ENCODE measurements at places on chromosomes 2 and 18. TPM values are rescaled to one million over a fixed set of nuclear protein-coding genes. Genes with fewer than 3 reads are reported as not detected.
A peak's percentile ranks its signal among the peaks of the same experiment; 100 is the strongest.

- no peak for DNase-seq
Observed at GRCh38 chr18:67432806-67433205, 83.7 kb downstream of the DSEL start.

GRCh38 chr2:175401956-175402469 lies 220.5 kb upstream of the ATP5MC3 start:
- no peak for DNase-seq

DNA sequence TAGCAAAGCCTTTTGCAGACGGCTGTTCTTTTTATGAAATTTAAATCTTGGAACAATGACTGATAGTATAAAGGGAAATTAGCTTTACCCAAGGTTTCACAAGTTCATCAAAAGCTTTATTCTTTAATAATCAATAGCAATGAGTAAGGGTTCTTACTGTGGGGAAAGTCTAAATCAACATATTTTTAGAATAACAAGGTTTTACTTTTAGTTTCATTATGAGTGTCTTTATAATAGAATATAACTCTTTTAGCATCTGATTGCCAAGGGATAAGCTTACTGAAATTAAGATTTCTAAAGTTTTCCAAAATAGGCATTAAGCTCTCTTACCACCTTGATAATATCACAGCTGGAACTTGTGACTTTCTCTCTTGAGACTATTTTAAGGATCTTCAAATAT lies 1489.7 kb downstream of the LRP1B start:
- no peak for DNase-seq

- peak; percentile 64 for DNase-seq
Observed at GRCh38 chr2:219509780-219510511, 4.3 kb upstream of the ASIC4 start.

DNA sequence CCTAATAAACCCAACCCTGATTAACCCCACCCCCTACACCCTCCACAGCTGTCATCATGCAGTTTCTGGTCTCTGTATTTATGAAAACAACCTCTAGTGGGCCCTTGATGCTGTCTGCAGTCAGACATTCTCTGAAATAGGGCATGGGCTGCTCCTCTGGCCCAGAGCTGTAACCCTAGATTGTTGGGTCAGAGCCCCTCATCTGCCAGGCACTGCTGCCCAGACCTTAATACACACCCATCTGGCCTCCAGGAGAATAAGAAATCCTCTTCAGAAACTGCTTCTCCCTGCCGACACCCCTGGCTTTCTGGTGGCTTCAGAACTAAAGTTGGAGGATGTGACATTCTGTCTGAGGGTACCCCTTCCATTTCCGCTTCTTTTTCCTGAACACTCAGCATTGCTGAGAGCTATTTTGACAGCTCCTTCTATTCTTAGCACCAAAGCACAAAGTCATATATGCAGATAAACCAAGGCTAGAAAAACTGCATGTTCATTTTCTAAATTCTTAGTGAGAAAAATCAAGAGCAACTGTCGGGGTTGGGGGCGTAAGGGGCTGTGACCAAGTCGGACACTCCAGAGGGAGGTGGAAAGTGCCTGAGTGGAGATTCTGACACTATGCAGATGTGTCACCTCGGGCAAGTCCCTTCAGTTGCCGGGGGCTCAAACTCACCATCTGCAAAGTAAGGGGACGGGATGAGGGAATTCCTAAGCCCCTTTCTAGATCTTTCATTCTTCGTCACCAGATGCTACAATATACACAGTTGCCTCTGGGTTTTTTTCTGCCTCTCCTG lies 28.7 kb downstream of the SRSF7 start:
- no peak for DNase-seq

- DNase-seq = no peak
Observed at GRCh38 chr2:239854596-239854995, 170.5 kb downstream of the NDUFA10 start.

DNA sequence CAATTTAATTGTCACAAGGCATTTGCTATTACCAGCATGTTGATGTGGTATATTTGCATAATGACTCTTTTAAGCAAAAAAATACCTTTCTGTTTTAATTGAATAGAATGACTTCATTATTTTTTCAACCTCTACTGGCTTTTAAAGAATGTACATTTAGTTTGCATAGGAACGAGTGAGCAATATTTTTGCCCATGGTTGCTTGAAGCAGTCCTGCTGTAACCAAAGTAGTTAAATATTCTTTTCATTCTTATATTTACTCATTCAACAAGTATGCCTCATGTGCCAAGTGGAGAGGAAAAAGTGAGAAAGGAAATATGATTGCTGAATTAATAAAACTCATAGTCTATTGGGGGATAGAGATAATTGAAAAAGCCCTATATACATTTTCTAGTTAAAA lies 184.7 kb downstream of the DSEL start:
- no peak for DNase-seq

DNA sequence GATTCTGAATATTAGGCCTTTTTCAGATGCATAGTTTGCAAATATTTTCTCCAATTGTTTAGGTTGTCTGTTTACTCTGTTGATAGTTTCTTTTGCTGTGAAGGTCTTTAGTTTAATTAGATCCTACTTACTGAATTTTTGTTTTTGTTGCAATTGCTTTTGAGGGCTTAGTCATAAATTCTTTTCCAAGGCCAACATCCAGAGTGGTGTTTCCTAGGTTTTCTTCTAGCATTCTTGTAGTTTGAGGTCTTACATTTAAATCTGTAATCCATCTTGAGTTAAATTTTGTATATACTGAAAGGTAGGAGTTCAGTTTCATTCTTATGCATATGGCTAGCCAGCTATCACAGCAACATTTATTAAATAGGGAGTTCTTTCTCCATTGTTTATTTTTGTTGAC lies 404.8 kb downstream of the LNPK start:
- DNase-seq = no peak

DNA sequence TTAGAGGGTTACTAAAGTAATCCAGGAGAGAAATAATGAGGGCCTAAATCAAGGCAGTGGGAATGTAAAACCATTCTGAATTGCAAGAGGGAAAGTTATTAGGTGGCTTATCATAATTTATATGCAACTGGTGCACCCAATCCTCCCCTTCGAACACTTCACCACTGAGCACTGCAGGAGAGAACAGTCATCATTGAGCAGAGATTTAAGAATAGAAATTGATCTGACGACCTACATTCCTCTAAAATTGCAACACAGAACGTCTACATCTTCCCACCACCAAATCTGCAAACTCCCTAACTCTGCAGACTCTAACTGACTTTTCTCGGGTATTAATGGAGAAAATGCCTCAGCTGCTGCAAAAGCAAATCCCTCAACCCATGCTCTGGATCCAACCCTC lies 138.5 kb upstream of the CDH20 start:
- DNase-seq = no peak

- no peak for DNase-seq
Observed at GRCh38 chr2:157751462-157752058, 122.9 kb upstream of the ACVR1C start.

- DNase-seq = no peak
Observed at GRCh38 chr2:196159221-196159892, 12.0 kb downstream of the STK17B start.

DNA sequence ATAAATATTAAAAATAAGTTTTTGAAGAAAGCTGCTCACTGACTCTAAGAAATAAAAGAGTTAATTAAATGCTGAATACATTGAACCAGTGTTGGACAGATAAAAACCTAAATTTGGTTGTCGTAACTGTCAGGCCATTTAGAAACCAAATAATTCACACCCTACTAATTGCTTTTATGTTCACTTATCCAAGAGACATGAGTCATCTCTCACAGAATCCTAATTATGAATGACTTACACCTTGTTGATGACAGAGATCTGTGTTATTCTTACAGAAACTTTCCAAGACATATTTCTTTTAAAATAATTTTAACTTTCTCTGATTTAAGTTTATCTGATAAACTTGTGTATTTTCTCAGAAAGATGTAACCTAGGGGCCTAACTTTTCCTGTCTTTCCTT lies 250.7 kb downstream of the IKZF2 start:
- DNase-seq = no peak

DNA sequence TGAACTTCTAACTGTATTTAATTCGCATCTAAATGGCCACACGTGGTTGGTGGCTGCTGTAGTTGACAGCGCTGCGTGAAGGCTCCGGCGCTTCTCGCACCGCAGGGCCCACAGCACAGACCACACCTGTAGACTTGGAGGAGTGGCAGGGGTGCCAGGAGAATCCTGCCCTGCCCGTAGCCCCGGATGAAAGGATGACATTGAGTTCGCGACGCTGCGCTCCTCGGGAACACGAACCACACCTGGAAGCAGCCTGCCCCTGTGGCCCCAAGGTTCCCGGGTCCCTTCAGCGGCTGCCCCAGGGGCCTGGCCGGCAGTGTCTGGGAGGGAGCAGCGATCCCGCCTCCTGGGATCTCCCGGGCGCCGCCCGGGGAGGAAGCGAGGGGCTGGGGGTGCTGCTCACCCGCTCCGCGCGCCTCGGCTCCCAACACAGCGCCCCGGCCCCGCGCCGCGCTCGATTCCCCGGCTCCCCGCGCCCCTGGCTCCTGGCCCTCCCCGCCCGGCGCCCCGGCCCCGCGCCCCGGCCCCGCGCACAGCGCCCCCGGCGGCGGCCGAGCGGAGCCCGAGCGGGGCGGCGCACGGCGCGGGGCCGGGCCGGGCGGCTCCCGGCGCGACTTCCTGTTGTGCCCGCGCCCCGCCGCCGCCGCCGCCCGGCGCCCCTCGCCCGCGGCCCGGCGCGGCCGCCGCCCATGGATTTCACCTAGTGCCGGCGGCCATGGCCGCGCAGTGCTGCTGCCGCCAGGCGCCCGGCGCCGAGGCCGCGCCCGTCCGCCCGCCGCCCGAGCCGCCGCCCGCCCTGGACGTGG lies at the start of gene RNPEPL1:
TSS of gene RNPEPL1 (plus strand) at position 613 of the 806 bp plus-strand sequence. CDS start at position 716, 103 bp downstream.
- DNase-seq = peak; percentile 52

- no peak for DNase-seq
Observed at GRCh38 chr2:177211169-177211568, 1.4 kb upstream of the HNRNPA3 start.

GRCh38 chr2:217756375-217757107 lies 246.3 kb downstream of the TNS1 start:
- DNase-seq = peak; percentile 58

DNA sequence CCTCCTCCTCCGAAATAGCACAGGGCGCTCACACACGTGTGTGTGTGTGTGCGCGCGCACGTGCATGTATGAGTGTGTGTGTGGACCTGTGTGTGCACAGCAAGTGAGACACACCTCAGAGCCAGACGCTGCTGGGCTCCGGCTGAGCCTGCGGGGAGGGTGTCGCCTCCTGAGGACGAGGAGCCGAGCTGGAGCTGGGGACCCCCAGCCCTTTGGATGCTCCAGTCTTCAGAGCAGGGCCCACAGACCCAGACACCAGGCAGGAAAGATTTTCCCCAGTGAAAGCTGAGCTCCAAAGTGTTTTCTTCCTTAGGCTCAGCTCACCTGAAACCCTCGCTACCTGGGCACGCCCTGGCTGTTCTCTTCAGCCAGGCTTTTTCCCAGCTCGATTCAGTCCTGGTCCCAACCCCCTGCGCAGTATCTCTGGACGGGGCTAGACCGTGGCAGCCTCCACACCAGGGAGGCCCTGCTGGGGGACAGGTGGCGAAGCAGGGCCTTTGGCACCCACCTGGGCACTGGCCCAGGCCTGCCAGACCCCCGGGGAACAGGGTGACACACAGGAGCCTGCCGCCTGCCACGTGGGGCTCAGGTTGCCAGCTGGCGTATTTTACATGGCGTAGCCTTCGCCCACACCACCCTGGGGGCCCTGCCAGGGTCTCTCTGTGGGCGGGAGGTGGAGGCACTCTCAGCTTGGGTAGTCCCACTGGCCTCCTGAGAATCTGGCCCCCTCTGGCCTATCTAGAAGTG lies 36.2 kb downstream of the PDIA6 start:
- DNase-seq = no peak

- no peak for DNase-seq
Observed at GRCh38 chr2:164103271-164103670, 367.5 kb upstream of the FIGN start.

REG3A gene
- not detected for total RNA-seq

PID1 gene
- total RNA-seq = under 0.01 TPM

TANC1 gene
- total RNA-seq = 92.6 TPM

LOXHD1 gene
- total RNA-seq = 0.05 TPM

TGFA gene
- 22.6 TPM for total RNA-seq

SLC5A7 gene
- not detected for total RNA-seq

ZNF396 gene
- 0.51 TPM for total RNA-seq

IL36B gene
- not detected for total RNA-seq

ABCG5 gene
- not detected for total RNA-seq

DGUOK gene
- 36.4 TPM for total RNA-seq

TMEM131 gene
- total RNA-seq = 30.9 TPM

MROH2A gene
- total RNA-seq = not detected

FBLN7 gene
- 2.4 TPM for total RNA-seq

KIAA2012 gene
- not detected for total RNA-seq

PAIP2B gene
- 1.9 TPM for total RNA-seq

NYAP2 gene
- not detected for total RNA-seq

Measured in dermis blood vessel endothelial cell (primary cell).